BE2C (cell line): ENCODE measurements at places on chromosomes 16 and 17.

GRCh38 chr17:79461041-79461440, 149.8 kb downstream of the RBFOX3 start:
- DNase-seq: no peak

GRCh38 chr16:67539691-67540635, 11.3 kb downstream of the RIPOR1 start:
- DNase-seq: no peak

DNA sequence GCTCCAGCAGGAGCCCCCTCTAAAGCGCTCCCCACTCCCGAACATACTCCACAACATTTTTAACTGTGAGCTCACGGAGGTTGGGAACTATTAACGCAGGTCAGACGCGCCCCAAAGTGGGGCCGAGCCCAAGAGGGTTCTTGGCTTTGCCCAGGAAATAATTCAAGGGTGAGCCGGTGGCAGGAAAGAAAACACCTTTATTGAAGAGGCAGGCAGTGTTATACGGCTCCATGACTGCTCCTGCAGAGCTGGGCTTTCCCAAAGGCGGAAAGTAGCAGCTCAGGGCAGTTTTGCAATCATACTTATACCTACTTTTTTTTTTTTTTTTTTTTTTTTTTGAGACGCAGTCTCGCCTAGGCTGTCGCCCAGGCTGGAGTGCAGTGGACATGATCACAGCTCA, 6.2 kb downstream of the ADCY9 start:
- DNase-seq: no peak

- DNase-seq: no peak
Observed at GRCh38 chr17:49210158-49211029, at the start of the genes ABI3 and GNGT2. Gene ABI3, plus strand, starts transcription at chr17:49210707. Its CDS starts 18 bp downstream, at chr17:49210725. Gene GNGT2, minus strand, starts transcription at chr17:49210574. Its CDS starts 3,152 bp downstream, at chr17:49207422.

- DNase-seq: no peak
Observed at GRCh38 chr16:24508614-24509013, 30.8 kb upstream of the RBBP6 start.

DNA sequence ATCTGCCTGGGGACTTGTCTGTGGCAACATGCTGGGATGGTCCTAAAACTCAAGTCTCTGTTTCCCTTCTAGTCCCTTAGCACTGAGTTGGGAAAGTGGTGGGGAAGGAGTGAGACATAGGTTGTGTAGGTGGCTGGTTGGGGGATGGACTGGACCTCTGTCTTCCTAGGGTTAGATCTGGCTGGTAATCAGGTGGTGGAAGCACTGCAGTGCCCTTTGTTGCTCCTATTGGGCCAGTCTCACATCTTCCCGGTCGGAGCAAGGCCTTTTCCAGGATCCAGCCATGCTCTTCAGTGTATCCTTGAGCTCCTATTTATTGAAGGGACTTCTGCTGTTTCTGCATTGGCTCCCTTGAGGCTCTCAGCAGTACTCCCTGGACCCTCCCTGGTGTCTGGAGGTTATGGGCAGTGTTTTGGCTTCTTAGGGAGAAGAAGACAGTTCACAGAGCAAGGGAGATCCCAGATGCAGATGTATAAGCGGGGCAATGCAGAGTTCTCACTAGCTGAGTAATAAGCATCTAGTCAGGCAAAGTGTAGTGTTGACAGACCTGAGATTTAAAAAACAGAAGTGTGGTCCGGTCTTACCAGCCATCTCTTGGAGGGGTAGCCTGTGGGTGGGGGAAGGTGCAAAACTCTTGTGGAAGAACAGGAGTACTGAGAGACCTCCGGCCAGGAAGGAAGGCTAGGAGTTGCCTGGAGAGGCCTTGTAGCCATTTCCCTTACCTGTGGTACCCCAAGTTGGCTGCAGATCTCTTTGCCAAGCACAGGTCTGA, 1.3 kb upstream of the NUTF2 start:
- no peak for DNase-seq

GRCh38 chr16:51813609-51814008, 662.5 kb upstream of the SALL1 start:
- peak; percentile 26 for DNase-seq

GRCh38 chr17:48385319-48385718, 44.7 kb downstream of the SKAP1 start:
- DNase-seq: no peak

DNA sequence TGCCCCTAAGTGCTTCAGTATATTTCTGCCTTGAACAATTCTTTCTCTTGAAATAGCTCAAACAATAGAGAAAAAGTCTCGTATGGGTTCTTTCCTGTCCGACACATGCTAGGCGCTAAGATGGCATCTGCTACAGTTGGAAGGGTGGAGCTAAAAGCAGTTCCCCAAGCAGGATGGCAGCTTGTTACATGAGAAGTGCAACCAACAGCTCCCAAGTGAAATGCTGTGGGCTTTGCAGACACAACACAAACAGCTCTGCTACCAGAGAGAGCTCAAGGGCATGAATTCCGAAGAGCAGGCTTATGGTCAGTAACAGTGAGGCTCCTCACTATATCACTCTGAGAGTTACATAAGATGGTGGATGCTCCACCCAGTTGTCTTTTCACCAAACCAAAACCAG, 83.8 kb downstream of the VPS53 start:
- no peak for DNase-seq

DNA sequence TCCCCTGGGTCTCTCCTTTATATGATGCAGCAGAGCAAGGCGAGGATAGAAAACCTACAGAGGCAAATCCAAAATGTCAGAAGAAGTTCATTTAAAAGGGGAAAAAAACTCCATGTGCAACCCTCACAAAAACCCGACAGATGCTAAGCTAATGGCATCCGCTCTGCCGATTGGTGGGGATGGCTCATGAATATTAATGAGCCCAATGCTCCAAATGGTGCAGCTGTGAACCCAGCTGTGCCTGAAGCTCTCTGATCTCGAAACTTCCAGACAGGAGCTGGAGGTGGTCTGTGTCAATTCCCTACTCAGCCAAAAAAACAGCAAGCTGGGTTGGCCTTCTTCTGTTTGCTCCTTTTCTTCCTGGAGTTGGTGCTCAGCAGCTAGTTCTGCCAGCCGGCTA, 15.5 kb downstream of the SNX11 start:
- no peak for DNase-seq

GRCh38 chr17:7018331-7018964, 4.4 kb upstream of the BCL6B start:
- no peak for DNase-seq

- DNase-seq: no peak
Observed at GRCh38 chr16:84661418-84662060, 13.2 kb downstream of the KLHL36 start.

GRCh38 chr16:79811541-79811940, 211.0 kb upstream of the MAF start:
- no peak for DNase-seq

DNA sequence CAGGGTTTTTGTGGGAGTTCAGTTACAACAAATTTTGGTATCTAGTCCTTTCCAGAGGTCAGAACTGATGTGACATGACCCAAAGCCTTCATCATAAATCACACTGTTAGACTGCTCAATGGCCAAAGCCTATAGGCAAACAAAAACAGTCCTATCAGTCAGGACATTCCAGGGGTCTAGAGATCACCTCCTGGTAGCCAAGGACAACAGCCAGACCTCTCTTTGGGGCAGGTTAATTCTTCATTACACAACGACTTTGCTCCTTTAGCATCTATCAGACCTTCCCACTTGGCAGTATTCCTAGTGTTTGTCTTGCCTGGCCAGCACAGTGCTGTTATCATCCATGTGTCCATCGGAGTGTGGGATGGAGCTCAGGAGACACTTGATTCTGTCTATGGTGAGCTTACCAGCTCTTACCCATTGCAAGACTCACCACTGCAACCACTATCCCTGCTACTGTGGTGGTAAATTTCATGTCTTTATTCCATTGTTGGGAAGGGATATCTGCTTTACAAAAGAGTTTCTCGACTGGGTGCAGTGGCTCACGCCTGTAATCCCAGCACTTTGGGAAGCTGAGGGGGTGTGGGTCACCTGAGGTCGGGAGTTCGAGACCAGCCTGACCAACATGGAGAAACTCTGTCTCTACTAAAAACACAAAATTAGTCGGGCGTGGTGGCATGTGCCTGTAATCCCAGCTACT, 95.5 kb upstream of the DHX40 start:
- no peak for DNase-seq

GRCh38 chr16:261031-261691, 14.6 kb downstream of the RGS11 start:
- no peak for DNase-seq

DNA sequence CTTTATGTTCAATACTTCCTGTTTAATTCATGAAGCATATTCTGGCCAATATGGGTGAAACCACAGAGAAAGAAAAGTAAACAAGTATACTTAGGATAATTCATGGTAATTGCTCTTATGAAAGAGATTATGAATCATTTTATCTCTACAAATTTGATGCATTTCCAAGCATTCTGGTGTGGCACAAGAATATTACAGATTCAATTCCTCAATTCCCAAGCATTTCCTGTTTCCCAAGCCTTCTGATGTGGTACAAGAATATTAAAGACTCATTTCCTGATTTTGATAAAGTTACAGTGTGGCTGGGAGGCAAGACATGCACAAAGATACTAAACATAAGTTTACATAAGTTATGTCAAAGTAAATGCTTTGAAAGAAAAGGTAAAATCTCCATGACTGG, 126.1 kb upstream of the NUDT7 start:
- DNase-seq: no peak

- no peak for DNase-seq
Observed at GRCh38 chr17:55763856-55764255, 13.0 kb downstream of the PCTP start.

GRCh38 chr17:32555611-32556310, 69.0 kb downstream of the CDK5R1 start:
- DNase-seq: no peak

DNA sequence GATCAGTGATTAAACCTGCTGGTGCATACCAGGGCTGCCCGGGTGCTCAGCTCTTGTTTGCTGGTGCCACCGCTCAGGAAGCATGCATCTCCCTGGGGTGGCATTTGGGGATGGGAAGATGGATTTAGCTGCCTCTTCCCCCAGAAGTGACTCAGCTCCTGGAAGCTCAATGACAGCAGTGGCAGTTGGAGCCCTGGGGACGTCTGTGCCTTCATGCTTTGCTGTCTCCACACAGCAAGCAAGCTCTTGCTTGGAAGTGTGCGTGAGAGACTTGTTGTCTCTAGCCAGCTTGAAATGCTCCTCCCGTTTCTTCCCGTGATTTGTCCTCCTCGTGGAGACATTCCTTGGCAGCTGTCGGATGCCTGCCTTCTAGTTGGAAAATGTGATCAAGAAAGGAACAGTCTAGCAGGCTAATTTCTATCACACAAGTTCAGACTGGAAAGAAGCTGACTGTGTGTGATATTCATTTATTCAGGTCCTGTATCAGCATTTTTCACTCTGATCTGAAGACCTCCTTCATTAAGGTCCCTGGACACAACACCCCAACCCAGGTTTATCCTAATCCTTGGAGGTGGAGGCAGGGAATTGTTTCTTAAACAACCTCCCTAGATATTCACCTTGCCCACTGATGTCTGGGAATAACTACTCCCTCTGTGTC, 73.0 kb downstream of the BMERB1 start:
- DNase-seq: no peak

DNA sequence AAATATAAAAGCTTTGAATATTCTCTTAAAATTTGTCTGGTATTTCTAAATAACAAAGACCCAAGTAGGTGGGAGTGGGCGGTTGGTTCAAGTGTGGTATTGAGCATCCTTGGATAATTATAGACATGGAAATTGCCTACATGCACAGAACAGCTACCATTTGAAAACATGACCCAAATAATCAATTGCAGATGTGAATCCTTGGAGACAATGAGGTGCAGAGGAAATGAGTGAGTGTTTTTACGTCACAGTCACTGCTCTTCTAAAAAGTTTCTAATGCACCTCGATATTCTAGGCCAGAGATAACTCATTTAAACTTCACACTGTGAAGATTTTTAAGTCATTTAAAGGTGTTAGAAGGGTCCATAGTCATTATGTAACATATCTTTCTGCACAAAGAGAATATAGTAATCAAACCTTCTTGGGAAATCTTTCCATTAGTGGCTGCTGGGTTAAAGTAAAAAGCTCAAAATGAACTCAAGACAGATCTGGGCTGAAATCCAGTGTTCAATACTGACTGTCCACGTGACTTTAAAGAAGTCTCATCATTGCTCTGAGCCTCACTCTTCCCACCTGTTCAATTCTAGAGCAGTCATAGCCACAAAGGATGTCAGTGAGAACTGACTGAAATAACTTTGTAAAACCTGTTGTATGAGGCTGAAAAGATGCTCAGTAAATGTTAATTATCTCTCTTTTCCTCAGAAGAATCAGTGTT, 144.5 kb downstream of the CDH11 start:
- no peak for DNase-seq

GRCh38 chr17:77815127-77815905, 143.2 kb upstream of the TNRC6C start:
- DNase-seq: no peak

GRCh38 chr17:42002792-42003301, 14.4 kb downstream of the DNAJC7 start:
- no peak for DNase-seq

- peak; percentile 74 for DNase-seq
Observed at GRCh38 chr16:62254847-62255246, 218.6 kb upstream of the CDH8 start.

- DNase-seq: no peak
Observed at GRCh38 chr16:83742124-83742899, 65.5 kb upstream of the HSBP1 start.

- DNase-seq: no peak
Observed at GRCh38 chr16:369275-369865, 968 bp downstream of the MRPL28 start.

DNA sequence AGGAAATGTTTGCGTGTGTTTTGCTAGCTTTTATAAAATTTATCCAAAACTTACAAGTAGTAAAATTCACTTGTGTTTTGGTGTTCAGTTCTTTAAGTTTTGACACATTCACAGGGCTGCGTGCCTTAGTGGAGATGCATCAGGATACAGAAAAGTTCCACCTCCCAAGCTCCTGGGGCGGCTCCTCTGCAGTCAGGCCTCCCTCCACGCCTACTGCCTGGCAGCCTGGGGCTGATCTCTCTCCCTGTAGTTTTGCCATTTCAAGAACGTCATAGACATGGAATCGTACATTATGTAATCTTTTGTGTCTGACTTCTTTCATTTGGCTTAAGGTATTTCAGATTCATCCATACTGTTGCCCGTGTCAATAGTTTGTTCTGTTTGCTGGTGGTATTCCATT, 27.2 kb upstream of the IRF8 start:
- no peak for DNase-seq

DNA sequence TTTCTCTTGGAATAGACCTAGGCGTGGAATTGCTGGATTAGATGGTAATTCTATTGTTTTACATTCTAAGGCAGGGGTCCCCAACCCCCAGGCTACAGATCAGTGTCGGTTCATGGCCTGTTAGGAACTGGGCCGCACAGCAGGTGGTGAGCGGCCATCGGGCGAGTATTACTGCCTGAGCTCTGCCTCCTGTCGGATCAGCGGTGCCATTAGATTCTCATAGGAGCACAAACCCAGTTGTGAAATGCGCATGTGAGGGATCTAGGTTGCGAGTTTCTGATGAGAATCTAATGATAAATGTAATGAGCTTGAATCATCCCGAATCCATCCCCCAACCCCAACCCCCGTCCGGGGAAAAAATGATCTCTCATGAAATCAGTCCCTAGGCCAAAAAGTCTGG, 23.0 kb downstream of the NLRC5 start:
- DNase-seq: no peak
